ENCODE measurements at places on chromosomes 11 and 22. TPM values are rescaled to one million over a fixed set of nuclear protein-coding genes. Genes with fewer than 3 reads are reported as not detected.

XKR3 gene
- not detected for total RNA-seq

PATE4 gene
- not detected for total RNA-seq

OR51F1 gene
- not detected for total RNA-seq

GRCh38 chr11:21371044-21371443 lies 701.7 kb downstream of the NELL1 start:
- no peak for DNase-seq

TMEM191C gene
- total RNA-seq = 1.2 TPM

- no peak for DNase-seq
Observed at GRCh38 chr11:21514316-21514715, 678.6 kb upstream of the ANO5 start.

DNA sequence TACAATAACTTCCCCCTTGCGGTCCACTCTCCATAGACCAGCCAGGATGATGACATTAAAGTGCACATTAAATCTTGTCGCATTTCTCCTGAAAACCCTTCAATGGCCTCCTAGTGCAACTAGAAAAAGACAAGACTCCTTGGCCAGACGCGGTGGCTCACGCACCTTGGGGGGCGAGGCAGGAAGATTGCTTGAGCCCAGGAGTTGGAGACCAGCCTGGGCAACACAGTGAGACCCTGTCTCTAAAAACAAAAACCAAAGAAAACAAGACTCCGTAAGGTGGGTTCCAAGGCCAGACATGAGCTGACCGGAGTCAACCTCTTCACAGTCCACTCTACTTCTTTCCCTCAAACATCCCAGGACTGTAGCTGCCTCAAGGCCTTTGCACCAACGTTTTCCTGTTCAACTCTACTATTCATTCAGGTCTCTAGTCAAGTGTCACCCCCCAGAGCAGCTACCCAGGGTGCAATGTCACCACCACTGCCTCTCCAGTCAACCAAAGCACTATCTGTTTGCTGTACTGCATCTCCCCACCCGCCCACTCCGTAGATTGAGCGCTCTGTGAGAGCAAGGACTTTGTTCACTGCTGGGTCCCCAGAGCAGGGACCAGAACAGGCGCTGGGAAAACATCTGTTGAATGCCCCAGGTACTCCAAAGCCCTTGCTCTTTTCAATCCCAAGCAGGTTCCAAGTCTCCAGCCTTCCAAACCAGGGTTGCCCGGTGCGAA lies 739 bp downstream of the ZMAT5 start:
- DNase-seq = no peak

ANKK1 gene
- total RNA-seq = not detected

GRCh38 chr11:106400949-106401570 lies 323.6 kb downstream of the AASDHPPT start:
- no peak for DNase-seq

DNA sequence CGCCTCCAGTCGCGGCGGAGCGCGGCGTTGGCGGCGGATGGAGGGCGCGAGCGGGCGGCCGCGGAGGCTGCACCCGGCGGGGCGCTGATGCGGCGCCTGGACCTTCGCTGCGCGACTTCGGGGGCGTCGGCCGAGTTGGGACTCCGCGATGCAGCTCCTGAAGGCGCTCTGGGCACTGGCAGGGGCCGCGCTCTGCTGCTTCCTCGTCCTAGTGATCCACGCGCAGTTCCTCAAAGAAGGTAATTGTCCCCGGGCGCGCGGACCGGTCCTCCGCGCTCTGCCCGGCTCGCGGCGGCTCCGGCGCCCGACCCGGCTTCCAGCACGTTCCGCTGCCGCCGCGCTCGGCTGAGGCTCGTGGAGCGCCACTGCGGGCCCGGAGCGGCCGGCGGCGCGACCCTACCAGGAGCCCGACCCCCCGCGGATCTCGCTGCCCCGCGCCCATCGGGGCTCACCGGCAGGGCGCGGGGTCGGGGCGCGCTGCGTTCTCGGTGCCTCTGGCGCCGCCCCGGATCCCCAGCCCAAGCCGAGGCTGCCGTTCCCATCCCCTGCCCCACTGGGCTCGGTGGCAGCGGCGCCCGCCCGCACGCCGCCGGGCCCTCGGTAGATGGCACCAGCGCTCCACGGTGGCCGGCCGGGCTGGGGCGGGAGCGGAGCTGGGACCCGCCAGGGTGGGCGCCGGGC lies 1251.2 kb downstream of the BRD1 start:
- no peak for DNase-seq

DNA sequence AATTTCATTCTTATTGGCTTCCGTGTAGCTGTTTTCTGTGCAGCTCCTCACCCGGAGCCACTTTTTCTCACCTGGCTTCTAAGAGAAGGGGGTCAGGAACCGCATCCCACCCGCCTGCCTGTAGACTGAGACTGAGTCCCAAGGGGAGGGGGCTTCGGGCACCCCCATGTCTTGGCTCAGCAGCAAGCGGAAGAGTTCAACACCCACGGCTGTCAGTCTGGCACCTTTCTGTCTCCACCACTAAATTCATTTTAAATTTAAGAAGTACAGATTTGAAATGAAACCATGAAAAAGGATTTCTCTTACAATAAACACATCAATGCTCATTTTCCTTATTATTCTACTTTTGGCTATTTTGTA lies 66.7 kb downstream of the EFCAB6 start:
- no peak for DNase-seq

DNA sequence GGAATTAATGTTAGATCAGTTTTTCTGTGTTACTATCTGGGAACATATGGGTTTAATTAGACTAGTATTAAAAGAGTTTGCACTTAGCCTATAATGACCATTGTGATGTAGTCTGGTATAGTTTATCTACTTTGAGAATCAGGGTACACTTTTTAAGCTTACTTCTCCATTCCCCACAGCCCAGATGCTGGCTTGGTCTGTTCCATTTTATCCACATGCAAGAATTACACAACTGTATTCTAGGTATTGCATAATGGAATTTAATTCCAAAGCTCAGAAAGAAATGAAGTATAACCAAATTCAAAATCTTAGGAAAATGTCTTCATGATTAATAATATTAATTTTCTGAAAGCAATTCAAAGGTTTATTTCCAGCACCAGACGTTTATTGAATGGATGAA lies 122.2 kb upstream of the PDGFD start:
- no peak for DNase-seq

- DNase-seq = peak; percentile 77
Observed at GRCh38 chr11:2807801-2808241, 77.8 kb downstream of the CDKN1C start.

DNA sequence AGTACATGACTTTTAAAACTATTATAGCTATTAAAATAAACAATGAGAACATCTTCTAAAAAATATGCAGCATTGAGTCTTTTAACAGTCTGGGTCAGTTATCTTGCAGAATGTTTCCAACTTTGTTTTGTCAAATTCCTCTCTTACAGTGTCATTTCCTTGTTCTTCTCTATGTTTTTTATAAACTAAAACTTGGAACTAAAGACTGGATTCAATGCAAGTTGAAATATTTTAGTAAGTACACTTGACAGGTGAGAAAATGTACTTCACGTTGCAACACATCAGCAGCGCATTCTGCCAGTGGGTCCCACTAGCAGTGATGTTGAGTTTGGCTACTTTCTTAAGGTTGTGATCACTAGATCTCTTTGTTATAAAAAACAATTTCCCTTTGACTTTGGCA lies 1407.6 kb upstream of the RAG2 start:
- no peak for DNase-seq

DNA sequence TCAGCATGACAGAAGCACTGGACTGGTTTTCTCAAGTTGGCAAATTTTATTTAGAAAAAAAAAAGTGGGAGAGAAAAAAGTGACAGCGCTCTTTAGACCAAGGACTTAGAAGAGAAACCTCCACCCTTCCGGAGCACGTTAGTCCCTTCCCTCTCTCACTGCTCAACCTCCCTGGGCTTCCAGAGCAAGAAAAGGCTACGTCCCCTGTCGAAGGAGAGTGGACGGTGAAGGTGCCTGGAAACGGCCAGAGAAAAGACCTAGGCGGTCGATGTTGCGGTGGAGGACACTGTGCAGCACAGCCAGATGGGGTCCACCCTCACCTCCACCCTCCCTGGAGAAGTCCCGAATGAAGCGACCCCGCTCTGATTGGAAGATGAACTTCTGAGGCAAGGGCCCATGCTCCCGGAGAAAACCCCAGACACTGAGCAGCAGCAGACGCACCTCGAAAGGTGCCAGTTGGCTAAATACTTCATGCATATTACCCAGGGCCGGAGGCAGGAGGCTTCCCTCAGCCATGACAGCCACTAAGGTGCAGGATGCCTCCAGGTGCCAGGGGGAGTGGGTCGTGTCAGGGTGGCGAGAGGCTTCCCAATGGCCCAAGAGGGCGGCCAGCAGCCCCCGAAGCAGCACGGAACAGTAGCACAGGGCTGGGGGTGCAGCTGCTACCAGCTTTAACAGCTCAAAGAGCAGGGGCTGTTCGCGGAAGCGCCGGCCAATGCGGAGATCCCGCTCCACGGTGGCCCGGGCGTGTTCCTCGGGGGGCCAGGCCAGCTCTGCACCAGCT lies 604 bp upstream of the GANAB start:
- DNase-seq = no peak

DNA sequence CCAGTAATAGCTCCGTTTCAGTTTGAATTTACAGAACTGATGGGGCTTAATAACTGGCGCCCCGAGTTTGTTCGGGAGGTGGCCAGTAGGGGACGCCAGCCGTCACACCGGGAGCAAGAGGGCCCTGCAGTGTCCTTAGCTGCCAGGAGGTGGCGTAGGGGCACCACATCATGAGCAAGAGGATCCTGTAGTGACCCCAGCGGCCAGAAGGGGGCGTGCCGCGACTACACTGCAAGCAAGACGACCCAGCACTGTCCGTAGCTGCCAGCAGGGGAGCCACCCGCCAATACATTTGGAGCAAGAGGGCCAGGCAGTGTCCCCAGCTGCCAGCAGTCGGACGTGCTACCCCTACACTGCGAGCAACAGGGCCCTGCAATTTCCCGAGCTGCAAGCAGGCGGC lies 663.7 kb upstream of the B3GAT1 start:
- peak; percentile 91 for DNase-seq

- DNase-seq = no peak
Observed at GRCh38 chr11:128156486-128156885, 430.9 kb downstream of the ETS1 start.

- no peak for DNase-seq
Observed at GRCh38 chr22:25453557-25453956, 110.9 kb upstream of the GRK3 start.

SLC25A18 gene
- total RNA-seq = not detected

AKIP1 gene
- 28.8 TPM for total RNA-seq

DNA sequence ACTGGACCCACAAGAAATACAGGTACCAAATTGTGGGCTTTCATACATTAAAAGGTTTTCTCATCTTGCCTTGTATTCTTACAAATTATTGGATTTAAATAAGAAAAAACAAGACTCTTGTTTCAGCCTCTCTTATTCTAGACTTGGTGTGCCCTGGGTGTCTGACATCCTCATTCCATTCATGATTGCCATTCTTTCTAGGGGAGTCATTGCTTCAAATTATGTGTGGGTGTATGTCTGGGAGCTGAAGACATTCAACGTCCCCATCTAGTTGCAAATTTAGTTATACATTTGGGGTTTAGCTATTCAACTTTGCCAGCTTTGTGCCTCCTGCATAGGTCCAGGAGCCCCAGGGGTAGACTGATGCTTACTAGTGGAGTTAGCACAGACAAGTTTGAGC lies 18.1 kb downstream of the MAML2 start:
- no peak for DNase-seq

GRCh38 chr11:119373921-119374631 lies 7.4 kb downstream of the USP2 start:
- DNase-seq = no peak

SRRD gene
- 20.4 TPM for total RNA-seq

GRCh38 chr11:126115816-126116331 lies 53.2 kb upstream of the CDON start:
- DNase-seq = no peak

DNA sequence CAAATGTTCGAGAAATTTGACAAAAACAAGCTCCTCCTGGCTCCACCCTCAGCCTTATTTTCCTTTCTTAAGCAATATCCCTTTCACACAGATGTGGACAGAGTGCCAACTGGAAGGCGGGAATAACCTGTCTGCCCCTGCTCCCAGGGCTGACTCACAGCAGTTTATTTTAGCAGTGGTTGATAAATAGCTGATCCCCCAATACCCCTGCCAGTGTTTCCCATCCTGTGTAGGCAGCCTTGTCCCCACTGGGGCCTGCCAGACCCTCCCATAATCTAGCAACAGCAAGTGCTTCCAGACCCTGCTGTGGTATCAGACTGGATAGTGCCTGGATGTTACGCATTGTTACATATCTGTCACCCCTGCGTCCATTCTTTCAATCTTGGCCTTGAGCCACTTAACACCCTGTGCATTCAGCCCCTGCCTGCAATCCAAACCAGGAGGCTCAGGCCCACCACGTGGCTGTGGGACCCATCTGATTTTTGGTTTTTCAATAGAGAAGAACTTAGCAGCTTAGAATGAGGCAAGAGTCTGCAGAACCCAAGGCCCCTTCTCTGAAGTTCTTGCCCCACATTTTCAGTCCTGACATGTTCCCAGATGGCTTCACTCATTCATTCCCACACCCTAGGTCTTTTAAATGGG lies 53.7 kb downstream of the PARVA start:
- no peak for DNase-seq

COMT gene
- total RNA-seq = 94.1 TPM

SYNGR1 gene
- 24.0 TPM for total RNA-seq

COPB1 gene
- 135 TPM for total RNA-seq

GRCh38 chr11:116207019-116207418 lies 565.8 kb downstream of the BUD13 start:
- DNase-seq = no peak

DCDC1 gene
- not detected for total RNA-seq

DRD4 gene
- 1.7 TPM for total RNA-seq

OR10G7 gene
- total RNA-seq = not detected

DNA sequence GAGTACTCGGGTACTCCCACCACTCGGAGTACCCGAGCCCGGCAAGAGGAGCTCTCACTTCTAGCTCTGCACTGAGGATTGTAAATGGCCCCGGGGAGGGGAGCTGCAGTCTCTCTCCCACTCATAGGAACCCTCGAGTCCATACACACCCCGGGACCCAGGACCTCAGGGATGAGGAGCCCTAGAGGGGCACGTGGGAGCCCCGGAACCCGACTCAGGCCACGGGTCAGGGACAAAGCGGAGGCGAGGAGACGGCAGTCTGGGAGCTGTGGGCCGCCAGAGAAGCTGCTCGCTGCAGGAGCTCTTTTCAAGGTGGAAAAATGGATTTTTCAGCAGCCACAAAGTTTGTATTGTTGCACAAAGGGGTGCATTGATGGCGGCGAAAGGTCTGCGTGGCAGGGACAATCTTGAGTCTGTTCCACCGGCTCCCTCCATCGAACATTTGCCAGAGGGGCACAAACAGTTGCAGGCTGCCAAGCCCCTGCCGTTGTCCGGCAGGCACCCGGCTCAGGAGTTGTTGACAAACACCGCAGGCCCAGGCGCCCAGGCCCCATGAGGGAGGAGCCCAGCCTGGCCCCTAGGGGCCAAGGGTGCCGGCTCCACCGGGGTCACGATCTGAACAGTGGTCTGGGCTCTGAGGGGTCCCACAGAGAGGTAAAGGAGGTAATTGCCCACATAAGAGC lies 5.7 kb upstream of the FLI1 start:
- DNase-seq = no peak

DNA sequence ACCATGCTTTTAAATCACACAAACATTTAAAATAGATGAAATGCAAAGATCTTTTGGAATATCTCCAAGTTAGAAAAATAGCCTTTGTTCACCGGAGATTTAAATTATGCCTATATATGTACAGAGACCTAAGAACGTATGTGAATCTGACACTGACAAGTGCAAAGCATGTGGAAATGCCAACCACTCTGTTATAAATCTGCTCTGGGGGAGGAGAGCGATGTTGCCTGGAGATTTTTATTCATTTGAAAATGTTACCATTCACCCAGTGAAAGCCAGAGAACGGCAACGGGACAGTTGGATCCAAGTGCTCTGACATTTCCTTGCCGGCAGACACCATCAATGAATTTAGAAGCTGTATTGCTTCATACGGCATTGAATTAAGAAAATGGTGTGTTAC lies 39.8 kb upstream of the BMAL1 start:
- DNase-seq = no peak

ART1 gene
- not detected for total RNA-seq
